Cortex of kidney (tissue), 1 donor: ENCODE measurements at places on chromosomes 6 and 20.

- DNase-seq, result no peak
Observed at GRCh38 chr20:58395604-58396003, 6.6 kb downstream of the VAPB start.

DNA sequence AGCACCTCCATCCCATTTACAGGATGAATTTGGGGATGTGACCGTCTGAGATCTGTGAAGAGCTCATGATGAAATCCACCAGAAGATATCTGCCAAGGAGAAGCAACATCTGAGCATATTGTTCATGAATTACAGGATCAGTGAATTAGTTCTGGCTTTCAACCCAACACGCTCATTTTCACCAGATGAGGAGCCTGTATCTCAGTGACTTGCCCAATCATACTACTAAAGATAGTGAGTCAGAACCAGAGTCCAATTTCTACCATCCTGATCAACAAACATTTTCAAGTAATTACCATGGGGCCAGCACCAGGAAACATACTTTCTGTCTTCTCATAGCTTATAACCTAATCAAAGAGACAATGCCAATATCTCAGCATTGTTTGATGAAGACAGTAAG lies 116.6 kb downstream of the ZDHHC14 start:
- no peak for DNase-seq

DNA sequence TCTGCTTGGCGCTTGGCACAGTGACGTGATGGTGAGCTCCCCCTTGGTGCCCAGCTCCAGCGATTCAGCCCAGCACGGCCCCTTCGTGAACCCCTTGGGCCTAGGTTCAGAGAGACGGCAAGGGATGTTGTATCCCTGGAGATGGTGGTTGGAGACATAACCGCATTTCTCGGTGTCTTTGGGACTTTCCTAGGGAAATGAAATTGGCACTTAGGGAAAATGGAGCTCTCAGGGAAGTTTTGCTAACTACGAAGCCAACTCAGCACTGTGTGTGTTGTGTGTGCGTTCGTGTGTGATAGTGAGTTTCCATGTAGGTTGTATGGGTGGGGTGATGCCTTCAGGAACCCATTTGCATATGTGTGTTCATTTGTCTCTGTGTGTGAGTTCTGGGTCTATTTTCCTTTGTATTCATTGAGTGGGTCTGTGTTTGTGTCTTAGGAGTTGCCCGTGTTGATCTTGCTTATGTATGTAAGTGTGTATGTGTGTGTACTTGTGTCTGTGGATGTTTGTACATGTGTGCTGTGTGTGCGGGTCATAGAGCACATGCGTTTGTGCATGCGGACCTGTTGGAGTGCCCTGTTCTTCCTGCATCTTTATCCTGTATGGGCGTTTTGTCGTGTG lies 46.4 kb downstream of the HNF4A start:
- no peak for DNase-seq

- DNase-seq, result no peak
Observed at GRCh38 chr20:50144362-50144761, 9.2 kb downstream of the PEDS1 start.

GRCh38 chr6:11718463-11718862 lies 60.1 kb downstream of the ADTRP start:
- no peak for DNase-seq

DNA sequence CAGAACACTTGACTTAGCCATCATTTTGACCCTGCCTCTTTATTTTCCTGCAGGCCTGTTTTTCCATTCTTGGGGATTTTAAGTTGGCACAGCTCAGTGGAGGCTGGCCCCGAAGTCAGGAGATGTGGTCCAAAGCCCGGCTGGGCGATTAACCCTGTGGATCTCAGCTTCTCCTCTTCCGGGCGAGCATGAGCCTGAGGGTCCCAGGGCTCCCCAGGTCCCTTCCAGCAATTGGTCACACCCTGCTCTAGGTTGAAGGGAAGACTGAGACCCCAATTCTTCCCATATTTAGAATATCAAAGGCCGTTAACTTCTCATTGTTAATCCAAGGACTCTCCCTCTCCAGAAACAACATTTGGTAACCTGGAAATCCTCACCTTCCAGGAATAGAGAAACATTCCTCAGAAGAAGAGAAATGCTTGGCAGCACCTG lies 2.3 kb downstream of the THBS2 start:
- DNase-seq, result no peak

DNA sequence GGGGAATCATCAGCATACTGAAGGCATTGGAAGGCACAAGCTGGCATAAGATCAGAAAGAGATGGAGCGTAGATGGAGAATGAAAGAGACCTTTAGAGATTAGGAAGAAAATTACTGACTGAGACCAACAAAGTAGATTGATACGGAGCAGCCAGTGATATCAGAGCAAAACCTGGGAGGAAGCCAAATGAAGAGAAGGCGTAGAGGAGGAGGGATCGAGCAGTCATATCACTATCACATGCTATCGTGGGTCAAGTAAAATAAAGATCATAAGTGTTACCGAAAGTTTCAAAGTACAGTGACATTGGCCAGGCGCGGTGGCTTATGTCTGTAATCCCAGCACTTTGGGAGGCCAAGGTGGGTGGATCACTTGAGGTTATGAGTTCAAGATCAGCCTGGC lies 53.6 kb upstream of the FANCE start:
- DNase-seq, result no peak

GRCh38 chr20:51111290-51111689 lies 88.4 kb upstream of the KCNG1 start:
- DNase-seq, result no peak

DNA sequence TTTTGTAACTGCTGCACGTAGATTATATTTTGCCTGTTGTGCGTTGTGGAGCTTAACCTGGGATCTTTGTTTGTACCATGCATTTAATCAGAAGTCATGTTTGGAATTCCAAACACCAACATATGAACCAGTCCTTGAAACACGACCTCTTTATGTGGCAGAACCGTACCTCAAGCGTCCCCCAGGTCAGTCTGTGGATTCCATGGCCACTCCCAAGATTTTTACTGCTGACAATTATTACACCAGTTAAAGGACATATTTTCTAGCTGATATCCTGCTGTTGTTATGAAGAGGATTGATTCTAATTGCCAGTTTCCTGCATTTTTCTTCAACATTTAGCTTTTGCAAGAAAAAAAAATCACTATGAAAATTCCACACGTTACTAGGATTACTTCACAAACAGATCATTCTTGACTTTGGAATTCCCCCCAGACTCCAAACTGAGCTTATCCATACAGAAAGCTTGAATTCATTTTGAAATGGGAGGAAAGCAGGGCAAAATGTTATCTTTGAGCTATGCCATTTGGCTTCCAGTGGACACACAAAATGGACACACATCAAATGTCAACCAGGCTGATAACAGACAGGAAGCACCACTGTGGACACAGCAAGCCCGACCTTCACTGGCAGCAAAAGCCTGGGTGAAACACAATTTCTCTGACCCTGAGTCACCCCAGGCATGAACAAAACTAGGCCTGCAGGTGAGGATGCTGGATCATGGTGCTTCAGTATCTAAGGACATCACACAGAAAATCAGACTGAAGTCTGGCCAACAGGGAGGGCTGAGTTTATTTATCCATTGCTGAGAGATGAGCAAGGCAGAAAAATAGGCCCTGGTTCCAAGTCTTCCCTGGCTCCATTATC lies 542.9 kb upstream of the JAG1 start:
- DNase-seq, result no peak

DNA sequence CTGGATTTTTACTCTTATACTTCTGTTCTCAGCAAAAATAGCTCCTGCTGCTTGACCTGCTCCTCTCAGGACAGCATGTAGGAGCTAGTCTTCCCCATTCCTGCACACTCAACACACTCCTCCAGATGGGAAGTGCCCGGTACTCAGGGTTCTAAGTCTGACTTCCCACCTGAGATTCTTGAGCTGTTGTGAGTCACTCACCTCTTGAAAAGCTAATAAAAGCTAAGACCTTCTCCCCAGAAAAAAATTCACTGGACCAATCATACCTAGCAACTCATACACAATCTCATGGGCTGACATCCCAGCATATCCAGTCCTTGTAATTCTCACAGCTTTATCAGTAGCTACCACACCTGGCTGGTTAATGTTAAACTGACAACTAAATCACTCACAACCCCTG lies 53.5 kb downstream of the TRPC4AP start:
- DNase-seq, result no peak

GRCh38 chr6:84835340-84835739 lies 70.9 kb upstream of the TBX18 start:
- DNase-seq, result no peak

GRCh38 chr6:14349507-14349906 lies 231.9 kb downstream of the CD83 start:
- no peak for DNase-seq

DNA sequence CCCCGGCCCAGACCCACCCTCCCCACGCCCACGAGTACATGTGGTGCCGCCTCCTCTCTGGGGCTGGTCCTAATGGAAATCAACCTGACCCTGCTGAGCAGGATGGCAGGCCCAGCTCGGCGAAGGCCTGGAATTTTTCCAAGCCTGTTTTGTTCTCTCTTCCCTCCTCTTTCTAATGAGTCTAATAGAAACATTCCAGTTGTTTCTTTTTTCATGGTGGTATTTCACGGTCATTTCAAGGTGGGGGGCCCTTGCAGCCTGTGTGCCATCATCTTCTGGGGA lies 16.6 kb downstream of the SMOC2 start:
- DNase-seq, result no peak

- DNase-seq, result no peak
Observed at GRCh38 chr20:36956674-36957073, 5.2 kb upstream of the SAMHD1 start.

DNA sequence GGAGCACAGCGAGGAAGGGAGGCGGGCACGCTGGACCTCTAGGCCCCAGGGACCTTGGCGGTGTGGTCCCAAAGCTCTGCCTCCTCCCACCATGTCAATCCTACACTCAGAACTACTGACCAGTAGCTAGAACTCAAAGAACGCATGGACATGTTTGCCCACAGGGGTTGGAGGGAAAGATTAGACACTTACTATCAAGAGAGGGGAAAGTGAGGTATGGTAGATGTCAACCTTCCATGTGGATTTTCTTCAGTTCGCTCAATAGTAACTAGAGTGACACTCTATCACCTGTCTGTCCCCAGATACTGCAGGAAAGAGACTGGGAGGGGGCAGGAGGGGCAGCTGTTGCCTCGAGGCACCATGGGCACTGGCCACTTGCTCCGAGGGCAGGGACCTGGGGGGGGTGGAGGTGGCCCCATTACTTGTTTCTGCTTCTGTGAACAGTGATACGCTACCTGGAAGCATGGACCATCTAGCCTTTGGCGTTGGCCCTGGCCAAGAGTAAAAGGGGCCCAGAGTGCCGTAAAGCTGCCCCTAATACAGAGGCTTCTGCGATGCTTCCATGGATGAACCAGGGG lies 912 bp upstream of the DIDO1 start:
- no peak for DNase-seq

DNA sequence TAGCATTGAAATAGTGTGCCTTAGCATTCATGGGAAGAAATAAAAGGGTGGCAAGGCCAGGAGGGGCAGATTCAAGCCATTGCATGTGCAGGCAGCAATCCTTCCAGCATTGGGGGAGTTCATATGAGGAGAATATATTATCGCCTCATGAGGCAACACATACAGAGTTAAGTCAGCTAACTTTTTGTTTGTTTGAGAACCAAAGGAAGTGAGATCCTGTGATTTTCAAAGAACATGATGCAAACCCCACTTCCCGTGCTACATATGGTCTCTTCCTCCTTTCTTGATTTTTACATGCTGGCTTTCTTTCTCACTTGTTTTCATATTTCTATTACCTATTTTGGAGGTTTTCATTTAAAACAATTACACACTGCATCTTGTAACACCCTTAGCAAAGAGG lies 579.7 kb upstream of the ARID1B start:
- DNase-seq, result no peak

DNA sequence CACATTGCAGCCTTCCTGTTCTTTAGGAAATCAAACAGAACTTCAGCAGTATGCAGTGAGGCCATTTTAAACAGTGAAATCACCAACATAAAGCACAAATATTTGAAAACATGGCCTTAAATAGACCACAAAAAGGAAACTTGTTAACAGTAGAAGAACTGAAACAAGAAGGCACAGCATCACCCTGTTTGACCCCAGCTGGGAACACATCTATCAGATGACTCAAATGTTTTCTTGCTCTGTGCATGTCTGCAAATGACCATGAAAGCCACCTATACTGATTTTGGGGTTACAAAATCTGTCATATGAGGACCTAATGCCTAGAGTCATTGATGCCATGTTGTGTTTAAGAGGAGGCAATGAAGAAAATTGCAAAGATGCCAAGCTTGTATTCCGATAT lies 123.8 kb upstream of the ADGRF1 start:
- DNase-seq, result no peak

GRCh38 chr20:57133926-57134650 lies 132.4 kb downstream of the BMP7 start:
- DNase-seq, result no peak

DNA sequence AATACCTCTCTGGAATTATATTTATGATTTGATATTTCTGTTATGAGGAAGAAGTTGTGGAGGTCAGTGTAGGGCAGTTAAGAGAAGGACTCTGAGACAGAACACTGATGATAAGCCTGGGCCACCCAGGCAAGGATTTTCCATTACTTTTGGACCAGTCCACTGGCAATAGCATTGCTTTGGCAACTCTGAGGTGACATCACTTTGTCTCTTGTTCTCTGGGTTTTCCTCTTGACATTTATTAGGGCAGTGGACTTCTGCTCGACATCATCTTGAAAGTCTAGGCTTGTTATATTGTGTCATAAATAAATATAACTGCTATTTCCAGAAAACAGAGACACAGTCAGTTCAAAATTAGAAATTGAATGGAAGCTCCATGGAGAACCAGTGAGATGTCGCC lies 268.0 kb downstream of the SMOC2 start:
- no peak for DNase-seq

- DNase-seq, result no peak
Observed at GRCh38 chr6:66605971-66606370, 898.9 kb upstream of the EYS start.

GRCh38 chr6:81909162-81909561 lies 156.7 kb upstream of the TENT5A start:
- DNase-seq, result no peak

GRCh38 chr6:149247385-149247763 lies 70.1 kb upstream of the TAB2 start:
- no peak for DNase-seq
